ENCODE measurements at places on chromosomes 4 and X.

DNA sequence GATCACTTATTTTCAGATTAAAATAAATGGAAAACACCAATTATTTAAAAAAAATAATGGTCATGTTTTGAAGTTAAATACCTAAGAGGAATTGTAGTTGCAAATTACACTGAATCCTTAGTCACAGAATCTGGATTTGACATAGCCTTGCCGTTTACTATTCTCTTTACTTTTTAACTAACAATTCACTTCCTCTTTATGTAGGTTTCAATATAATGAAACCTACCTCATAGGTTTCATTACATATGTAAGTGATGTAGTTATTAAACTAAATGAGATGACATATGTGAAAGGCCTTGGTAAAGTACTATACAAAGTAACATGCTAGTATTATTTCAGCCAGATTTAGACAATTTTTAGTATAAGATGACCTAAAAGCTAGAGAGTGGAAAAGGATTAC lies 6.5 kb downstream of the SPP1 start:
- DNase-seq, result no peak

DNA sequence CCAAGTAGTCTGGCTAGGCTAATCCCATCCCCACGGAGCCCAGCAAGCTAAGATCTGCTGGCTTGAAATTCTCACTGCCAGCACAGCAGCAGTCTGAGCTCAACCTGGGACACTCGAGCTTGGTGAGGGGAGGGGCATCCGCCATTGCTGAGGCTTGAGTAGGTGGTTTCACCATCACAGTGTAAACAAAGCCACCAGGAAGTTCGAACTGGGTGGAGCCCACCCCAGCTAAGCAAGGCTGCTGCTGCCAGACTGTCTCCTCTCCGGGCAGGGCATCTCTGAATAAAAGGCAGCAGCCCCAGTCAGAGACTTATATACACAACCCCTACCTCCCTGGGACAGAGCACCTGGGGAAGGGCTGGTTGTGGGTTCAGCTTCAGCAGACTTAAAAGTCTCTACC lies 639.6 kb downstream of the IQCM start:
- no peak for DNase-seq

GRCh38 chr4:95263391-95263790 lies 285.4 kb downstream of the UNC5C start:
- no peak for DNase-seq

GRCh38 chr4:85018983-85019382 lies 52.5 kb upstream of the WDFY3 start:
- no peak for DNase-seq

DNA sequence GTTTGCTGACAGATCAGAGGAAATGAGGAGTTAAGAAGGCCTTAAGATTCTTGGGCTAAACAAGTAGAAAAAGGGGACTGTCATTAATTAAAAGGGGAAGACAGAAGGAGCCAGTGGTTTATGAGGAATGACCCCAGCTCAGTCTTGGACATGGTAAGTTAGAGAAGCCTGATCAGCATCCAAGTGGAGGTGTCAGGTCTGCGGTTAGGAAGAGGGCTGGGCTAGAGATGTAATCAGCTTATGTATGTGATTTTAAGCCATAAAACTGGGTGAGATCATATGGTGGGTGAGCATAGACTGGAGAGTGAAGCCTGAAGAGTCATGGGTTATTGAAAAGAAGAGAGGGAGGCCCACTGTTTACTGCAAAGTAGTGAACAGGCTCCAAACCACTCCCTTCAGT lies 246.1 kb downstream of the NR3C2 start:
- no peak for DNase-seq

DNA sequence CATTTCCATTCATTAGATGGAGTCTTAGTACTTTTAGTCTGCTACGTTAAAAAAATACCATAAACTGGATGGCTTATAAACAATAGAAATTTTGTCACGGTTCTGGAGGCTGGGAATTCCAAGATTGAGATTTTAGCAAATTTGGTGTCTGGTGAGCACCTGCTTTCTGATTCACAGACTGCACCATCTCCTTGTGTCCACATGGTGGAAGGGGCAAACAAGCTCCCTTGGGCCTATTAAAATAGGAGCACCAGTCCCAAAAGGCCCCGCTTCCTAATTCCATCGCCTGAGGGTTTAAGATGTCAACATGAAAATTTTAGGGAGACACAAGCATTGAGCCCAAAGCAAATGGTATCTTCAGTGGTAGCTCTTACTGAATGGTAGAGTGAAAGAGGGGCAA lies 120.5 kb upstream of the MAP9 start:
- DNase-seq, result no peak

DNA sequence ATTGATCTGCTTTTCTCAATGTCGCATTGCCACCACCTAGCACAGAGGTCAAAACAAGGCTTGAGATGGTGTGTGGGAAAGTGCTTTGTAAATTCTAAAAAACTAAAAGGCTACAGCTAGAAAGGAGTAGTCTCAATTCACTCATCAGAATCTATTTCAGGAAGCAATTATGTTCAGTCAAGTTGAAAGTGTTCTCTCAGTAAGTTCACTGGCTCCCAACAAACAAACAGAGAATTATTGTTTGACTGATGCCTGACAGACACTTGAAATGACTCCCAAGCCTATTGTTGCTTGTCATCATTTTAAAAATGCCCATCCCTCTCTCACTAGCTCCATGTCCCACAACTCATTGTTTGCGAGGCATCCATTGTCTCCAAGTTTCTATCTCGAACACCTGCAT lies 419.6 kb upstream of the CPEB2 start:
- no peak for DNase-seq

- DNase-seq, result no peak
Observed at GRCh38 chr4:4868040-4868757, 8.7 kb downstream of the MSX1 start.

- DNase-seq, result no peak
Observed at GRCh38 chr4:38129460-38130227, 169.4 kb downstream of the PTTG2 start.

DNA sequence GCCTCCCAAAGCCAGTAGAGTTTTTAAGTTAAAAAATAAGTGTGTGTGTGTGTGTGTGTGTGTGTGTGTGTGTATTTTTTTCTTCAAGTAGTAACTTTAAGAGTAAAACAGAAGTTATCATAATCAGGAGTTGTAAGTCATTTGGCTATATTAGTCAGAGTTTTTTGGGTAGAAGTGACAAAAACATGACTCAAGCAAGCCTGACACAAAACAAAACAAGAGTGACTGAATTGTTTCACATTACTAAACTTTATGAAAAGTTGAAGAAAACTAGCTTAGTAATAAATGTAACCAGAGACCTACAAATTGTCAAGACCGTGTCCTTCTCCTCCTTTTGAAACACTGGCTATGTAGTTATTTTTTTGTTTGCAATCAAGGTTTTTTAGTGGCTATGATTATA lies 738.0 kb upstream of the PITX2 start:
- DNase-seq, result no peak

- peak; percentile 30 for DNase-seq
Observed at GRCh38 chr4:152106781-152107321, 346.0 kb upstream of the GATB start.

GRCh38 chr4:99008051-99008450 lies 12.5 kb downstream of the METAP1 start:
- DNase-seq, result no peak

DNA sequence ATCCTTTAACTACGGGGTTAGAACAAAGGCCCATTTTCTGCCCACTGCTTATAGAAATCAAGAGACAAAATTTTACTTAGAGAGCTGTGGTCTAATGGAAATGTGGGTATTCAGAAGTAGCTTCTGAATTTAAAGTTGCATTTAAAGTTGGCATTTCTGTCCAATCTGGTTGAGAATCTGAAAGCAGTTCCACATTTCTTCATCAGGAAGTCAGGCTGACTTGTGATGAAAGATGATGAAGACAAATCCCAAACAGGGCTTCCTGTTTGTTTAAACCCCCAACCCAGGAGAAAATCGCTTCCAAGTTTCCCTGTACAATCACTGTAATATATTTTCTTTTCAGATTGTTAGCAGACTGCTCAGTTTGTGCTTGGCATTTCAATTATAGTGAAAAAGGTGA lies 345.3 kb downstream of the SPRY1 start:
- peak; percentile 81 for DNase-seq

DNA sequence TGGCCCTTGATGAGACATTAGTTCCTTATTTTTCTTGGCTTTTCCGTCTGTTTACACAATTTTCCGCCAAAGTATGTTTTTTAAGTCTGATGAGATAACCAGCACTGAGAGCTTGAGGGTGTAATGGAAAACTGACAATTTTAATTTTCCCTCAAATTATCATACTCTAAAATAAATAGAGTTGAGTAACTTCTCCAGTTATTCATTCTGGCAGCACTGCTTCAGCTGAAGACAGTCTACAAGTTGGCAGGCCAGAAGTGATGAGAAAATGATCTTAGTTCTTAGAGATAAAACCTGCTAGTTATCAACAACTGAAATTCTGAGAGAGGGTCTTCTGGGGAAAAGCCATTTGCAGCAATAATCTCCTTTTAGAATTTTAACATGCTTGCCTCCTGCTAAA lies 241.6 kb upstream of the TET2 start:
- no peak for DNase-seq

GRCh38 chr4:93182722-93183121 lies 645.8 kb upstream of the ATOH1 start:
- no peak for DNase-seq

All from dermis microvascular lymphatic vessel endothelial cell (primary cell).